Esophagus muscularis mucosa (tissue), 4 donors: ENCODE measurements at places on chromosomes 1 and 21. TPM values are rescaled to one million over a fixed set of nuclear protein-coding genes. Genes with fewer than 3 reads are reported as not detected.

- H3K36me3 ChIP-seq = no peaks in the 10 kb centered on the region
- H3K27me3 ChIP-seq = no peaks in the 10 kb centered on the region
- peaks cover 26% of the 10 kb centered on the region for H3K4me1 ChIP-seq
- no peak overlapping the region for H3K27ac ChIP-seq
- DNase-seq = no peak
Observed at GRCh38 chr1:110581682-110582145, 24.4 kb downstream of the KCNA2 start.

- DNase-seq = no peak
- no peaks in the 10 kb centered on the region for H3K27me3 ChIP-seq
- H3K4me1 ChIP-seq = no peaks in the 10 kb centered on the region
Observed at GRCh38 chr1:242847390-242847993, 323.0 kb upstream of the PLD5 start.

- peaks cover 12% of the 10 kb centered on the region for H3K4me1 ChIP-seq
- H3K27me3 ChIP-seq = no peaks in the 10 kb centered on the region
- peak overlapping the region; percentile 98 for H3K27ac ChIP-seq
- peak overlapping the region; percentile 91 for H3K4me3 ChIP-seq
Observed at GRCh38 chr1:58784758-58785441, 1.1 kb upstream of the JUN start.

- no peaks in the 10 kb centered on the region for H3K36me3 ChIP-seq
- H3K4me3 ChIP-seq = no peak overlapping the region
- H3K27me3 ChIP-seq = no peaks in the 10 kb centered on the region
- peaks cover 20% of the 10 kb centered on the region for H3K4me1 ChIP-seq
- DNase-seq = no peak
Observed at GRCh38 chr1:204626381-204626780, 59.2 kb downstream of the LRRN2 start.

GRCh38 chr1:39469150-39469549 is 22.3 kb upstream of the BMP8A start:
- H3K4me3 ChIP-seq = no peak overlapping the region
- DNase-seq = no peak
- H3K36me3 ChIP-seq = peaks cover 97% of the 10 kb centered on the region

- no peaks in the 10 kb centered on the region for H3K27me3 ChIP-seq
- H3K4me3 ChIP-seq = no peak overlapping the region
- peaks cover 52% of the 10 kb centered on the region for H3K4me1 ChIP-seq
- H3K27ac ChIP-seq = no peak overlapping the region
Observed at GRCh38 chr1:226574044-226574443, 25.5 kb downstream of the STUM start.

DNA sequence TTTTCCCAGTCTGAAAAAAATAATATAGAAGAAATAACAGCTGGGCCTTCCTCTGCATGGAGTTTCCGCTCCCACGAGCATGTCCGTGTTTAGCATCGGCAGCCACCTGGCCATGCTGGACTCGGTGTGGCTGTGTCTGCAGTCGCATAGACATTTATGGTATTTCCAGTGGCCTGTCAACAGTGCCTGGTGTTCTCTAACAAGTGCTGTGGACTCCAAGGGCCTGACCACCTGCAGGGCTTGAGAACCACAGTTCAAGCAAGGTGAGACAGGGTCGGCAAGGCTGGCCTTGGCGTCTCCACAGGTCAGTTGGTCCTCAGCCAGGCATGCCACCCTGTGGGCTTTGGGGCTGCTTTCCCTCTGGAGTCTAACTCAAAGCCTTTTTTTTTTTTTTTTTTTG is 124.8 kb downstream of the PGBD5 start:
- no peak overlapping the region for H3K27ac ChIP-seq
- H3K27me3 ChIP-seq = no peaks in the 10 kb centered on the region
- no peaks in the 10 kb centered on the region for H3K36me3 ChIP-seq
- H3K4me3 ChIP-seq = no peak overlapping the region
- no peaks in the 10 kb centered on the region for H3K4me1 ChIP-seq

DNA sequence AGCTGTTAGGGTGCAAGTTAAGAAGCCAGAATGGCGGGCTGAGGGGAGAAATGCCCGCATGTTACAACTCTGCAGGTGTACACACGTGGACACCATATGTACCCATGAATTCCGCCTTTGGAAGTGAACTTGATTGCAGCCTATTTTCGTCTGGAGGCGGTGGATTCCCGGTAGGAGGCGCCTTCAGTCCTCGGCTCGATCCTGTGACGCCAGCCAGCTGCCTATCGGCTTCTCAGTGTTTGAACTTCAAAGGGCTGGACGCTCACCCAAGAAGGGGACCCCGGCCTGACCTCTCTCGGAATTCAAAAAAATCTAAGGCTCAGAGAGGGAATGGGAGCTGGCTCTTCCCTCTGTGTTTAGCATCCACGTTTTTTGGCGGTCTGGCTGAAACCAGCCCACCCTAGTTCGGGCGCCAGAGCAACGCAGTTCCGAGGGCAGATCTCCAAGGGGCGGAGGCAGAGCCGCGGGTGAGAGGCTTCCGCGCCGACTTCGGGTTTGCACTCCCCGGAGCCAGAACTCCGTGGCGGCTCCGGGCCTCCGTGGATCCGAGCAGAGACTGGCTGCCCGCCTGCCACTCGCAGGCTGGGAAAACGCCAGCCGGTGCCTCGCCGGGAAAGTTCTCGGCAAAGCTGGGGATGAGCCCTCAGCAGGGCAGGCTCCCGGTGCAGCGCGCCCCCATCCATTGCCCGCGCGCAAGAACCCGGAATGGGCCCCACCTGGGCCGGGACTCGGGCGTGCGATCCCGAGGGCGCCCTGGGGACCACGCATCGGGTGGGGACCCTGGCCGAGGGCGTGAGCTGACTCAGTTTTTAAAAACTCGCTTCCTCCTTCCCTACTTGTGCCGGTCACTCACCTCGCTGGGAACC is 996 bp upstream of the TMEM51 start:
- no peaks in the 10 kb centered on the region for H3K36me3 ChIP-seq
- peaks cover 8% of the 10 kb centered on the region for H3K27me3 ChIP-seq
- peak overlapping the region; percentile 85 for H3K27ac ChIP-seq
- peak overlapping the region; percentile 95 for H3K4me3 ChIP-seq

DNA sequence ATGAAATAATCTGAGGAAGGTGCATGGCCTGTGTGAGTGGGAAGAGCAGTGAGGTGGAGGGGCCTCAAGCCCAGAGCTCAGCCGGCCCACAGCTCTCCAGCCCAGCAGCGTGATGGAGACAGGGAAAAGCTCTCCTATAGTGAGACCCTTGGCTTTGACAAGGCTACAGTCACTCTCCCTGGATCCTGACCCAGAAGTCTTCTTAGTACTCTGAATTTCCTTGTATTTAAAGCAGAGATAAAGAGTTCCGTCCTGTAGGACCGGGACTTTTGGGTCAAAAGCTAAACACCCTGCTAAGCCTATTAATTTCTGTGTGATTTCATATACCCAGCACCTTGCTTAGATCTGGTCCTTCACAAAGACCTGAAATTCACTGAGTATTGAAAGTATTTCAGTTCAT is 48.2 kb upstream of the F3 start:
- no peak overlapping the region for H3K27ac ChIP-seq
- no peaks in the 10 kb centered on the region for H3K36me3 ChIP-seq
- H3K4me1 ChIP-seq = peaks cover 9% of the 10 kb centered on the region
- DNase-seq = no peak
- H3K4me3 ChIP-seq = no peak overlapping the region

GRCh38 chr1:246265481-246265880 is 241.6 kb downstream of the SMYD3 start:
- H3K4me1 ChIP-seq = no peaks in the 10 kb centered on the region
- no peak overlapping the region for H3K27ac ChIP-seq
- H3K36me3 ChIP-seq = no peaks in the 10 kb centered on the region
- no peak overlapping the region for H3K4me3 ChIP-seq

DNA sequence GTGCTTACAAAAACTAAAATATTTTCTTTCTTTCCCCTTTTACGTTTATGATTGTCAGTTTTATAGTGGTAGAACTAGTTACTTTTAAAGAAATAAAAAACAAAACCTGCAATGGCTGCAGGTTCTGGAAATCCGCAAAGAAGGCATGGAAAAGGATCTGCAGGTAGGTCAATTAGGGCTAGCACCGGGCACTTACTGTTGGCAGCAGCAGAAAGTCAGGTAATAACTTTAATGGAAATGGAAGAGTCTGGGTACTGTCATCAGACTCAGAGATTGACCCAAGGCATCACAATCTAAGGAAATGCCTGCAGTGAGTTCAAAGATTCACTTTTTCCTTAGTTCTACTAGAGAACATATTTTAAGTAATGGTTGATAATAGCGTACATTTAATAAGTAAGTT is 1136.3 kb upstream of the B3GALT2 start:
- H3K36me3 ChIP-seq = no peaks in the 10 kb centered on the region
- H3K27me3 ChIP-seq = no peaks in the 10 kb centered on the region
- no peaks in the 10 kb centered on the region for H3K4me1 ChIP-seq
- DNase-seq = no peak
- no peak overlapping the region for H3K27ac ChIP-seq
- no peak overlapping the region for H3K4me3 ChIP-seq

- H3K4me1 ChIP-seq = peaks cover 9% of the 10 kb centered on the region
- H3K4me3 ChIP-seq = no peak overlapping the region
- H3K27me3 ChIP-seq = no peaks in the 10 kb centered on the region
- no peak for DNase-seq
- H3K27ac ChIP-seq = no peak overlapping the region
Observed at GRCh38 chr1:160049101-160049500, 17.3 kb upstream of the PIGM start.

GRCh38 chr1:209341146-209341545 is 242.4 kb upstream of the CAMK1G start:
- H3K27ac ChIP-seq = no peak overlapping the region
- no peaks in the 10 kb centered on the region for H3K36me3 ChIP-seq
- DNase-seq = no peak
- no peaks in the 10 kb centered on the region for H3K4me1 ChIP-seq
- H3K27me3 ChIP-seq = no peaks in the 10 kb centered on the region

DNA sequence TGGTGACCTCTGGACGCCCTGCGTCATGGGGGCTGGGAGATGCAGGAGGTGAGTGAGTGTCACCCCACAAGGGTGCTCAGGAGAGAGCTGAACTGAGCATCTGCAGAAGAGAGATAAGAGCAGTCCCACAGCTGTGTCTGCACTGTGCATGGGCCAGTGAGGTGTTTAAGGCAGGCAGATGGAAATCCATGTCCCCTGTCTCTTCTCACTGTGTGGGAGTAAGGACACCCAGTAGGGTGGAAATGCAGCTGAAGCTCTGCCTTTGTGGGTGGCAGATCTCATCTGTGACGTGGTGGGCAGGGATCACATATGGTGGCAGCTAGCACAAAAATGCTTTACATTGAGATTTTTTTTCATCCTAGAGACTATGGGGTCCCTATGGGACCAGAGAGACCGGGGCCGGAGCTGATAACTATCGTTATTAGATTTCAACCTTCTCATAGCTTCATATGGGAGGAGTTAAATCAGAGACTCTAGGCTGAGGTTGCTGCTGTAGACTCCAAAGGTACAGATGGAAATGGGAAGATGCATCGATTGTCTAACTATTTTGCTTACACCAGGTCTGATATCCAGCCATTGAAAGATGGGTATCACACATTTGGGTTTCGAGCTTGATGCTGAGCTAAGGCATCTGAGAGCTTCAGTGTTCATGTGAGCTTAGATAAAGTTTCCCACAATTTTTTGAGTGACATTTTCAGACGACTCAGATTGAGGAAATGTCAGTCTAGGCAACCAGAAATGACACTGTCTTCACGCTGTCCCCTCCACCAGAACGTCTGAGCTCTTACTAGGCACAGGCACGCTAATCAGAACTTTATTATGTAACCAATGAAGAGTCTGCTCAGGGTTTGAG is 65.3 kb upstream of the PSEN2 start:
- H3K27ac ChIP-seq = no peak overlapping the region
- H3K4me1 ChIP-seq = peaks cover 7% of the 10 kb centered on the region
- no peak for DNase-seq
- no peaks in the 10 kb centered on the region for H3K36me3 ChIP-seq
- no peaks in the 10 kb centered on the region for H3K27me3 ChIP-seq

DNA sequence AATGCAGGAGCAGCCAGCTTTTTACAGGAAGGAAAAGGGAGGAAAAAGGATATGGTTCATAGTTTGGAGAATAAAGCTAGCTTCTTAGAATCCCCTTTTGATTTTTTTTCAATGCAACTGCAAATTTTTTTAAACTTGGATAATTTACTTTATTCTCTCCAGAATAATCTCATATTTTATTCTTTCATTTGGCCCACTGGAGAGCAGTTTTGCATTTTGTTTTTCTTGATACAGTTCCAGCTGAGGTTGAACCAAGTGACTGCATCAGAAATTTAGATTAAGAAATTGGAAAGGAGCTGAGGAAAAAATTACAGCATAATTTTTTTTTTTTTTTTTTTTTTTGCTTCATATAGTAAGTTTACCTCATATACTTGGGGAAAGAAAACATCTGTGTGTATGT is 22.8 kb downstream of the GABPA start:
- no peak overlapping the region for H3K27ac ChIP-seq
- H3K4me1 ChIP-seq = no peaks in the 10 kb centered on the region
- H3K36me3 ChIP-seq = peaks cover 36% of the 10 kb centered on the region
- no peak for DNase-seq
- no peak overlapping the region for H3K4me3 ChIP-seq

GRCh38 chr1:83762039-83762365 is 236.9 kb downstream of the TTLL7 start:
- DNase-seq = no peak
- no peaks in the 10 kb centered on the region for H3K4me1 ChIP-seq
- no peaks in the 10 kb centered on the region for H3K27me3 ChIP-seq
- no peak overlapping the region for H3K4me3 ChIP-seq
- H3K36me3 ChIP-seq = no peaks in the 10 kb centered on the region

The TMEM82 gene
- total RNA-seq = not detected

The LCE2B gene
- total RNA-seq = not detected

The HSPG2 gene
- 553 TPM for total RNA-seq

The MROH9 gene
- not detected for total RNA-seq

The S100A1 gene
- total RNA-seq = 6.1 TPM

The VSIG8 gene
- not detected for total RNA-seq

The LIN28A gene
- not detected for total RNA-seq

The SEMA4A gene
- 3.3 TPM for total RNA-seq
